ENCODE measurements at places on chromosomes 1 and 21. TPM values are rescaled to one million over a fixed set of nuclear protein-coding genes. Genes with fewer than 3 reads are reported as not detected.

PLA2G2F gene
- not detected for total RNA-seq

EPHX1 gene
- 1,815 TPM for total RNA-seq

DNM3 gene
- total RNA-seq, result 33.6 TPM

ANXA9 gene
- total RNA-seq, result 0.50 TPM

GRCh38 chr1:238401144-238401543 lies 510.4 kb upstream of the ZP4 start:
- no peaks in the 10 kb centered on the region for H3K36me3 ChIP-seq
- no peak overlapping the region for H3K4me3 ChIP-seq
- H3K27ac ChIP-seq, result no peak overlapping the region

DNA sequence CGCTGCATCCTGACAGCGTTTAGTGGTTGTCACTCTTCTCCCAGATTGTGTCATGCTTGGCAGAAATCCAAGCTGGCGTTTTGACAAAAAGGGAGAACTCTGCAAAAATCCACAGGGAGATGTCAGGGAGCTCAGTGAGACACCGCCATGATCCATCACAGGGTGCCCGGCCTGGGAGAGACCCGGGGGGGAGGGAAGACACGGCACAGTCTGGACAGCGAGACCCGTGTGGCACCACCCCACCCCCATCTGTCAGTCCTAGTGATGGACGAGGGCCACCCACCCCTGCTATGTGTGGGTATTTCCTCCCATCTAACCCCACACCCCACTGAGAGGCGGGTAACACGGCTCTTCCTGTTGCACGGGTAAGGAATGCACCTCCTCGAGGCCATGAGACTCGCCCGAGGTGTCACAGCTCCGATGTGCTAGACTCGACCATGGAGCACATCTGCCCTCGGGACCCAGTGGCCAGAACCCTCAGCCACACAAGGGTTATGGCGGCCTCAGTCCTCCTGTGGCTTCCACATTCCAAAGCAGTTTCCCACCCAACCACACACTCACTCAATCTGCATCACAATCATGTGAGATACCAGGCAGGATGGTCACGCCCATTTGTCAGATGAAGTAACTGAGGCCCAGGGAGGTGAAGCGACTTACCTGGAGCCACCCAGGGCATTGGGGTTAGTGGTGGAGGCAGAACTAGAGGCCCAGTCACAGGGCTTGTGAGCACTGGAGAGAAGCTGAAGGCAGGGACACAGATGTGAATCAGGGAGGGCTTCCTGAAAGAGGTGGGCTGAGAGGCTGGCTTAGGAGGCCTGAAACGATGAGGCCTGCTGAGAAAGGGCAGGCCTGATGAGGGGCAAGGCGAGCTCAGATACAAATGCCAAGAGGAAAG lies 688.5 kb downstream of the MATN1 start:
- H3K27me3 ChIP-seq, result no peaks in the 10 kb centered on the region
- no peak overlapping the region for H3K4me3 ChIP-seq
- no peaks in the 10 kb centered on the region for H3K36me3 ChIP-seq

GRCh38 chr21:41993744-41994143 lies 16.4 kb downstream of the ZBTB21 start:
- DNase-seq, result no peak
- no peak overlapping the region for H3K27ac ChIP-seq
- H3K4me1 ChIP-seq, result no peaks in the 10 kb centered on the region
- peaks cover 35% of the 10 kb centered on the region for H3K36me3 ChIP-seq
- H3K4me3 ChIP-seq, result no peak overlapping the region
- H3K27me3 ChIP-seq, result no peaks in the 10 kb centered on the region

- H3K4me1 ChIP-seq, result no peaks in the 10 kb centered on the region
- H3K27ac ChIP-seq, result no peak overlapping the region
- no peak for DNase-seq
Measured at GRCh38 chr1:8680664-8681650, 136.5 kb downstream of the RERE start.

DNA sequence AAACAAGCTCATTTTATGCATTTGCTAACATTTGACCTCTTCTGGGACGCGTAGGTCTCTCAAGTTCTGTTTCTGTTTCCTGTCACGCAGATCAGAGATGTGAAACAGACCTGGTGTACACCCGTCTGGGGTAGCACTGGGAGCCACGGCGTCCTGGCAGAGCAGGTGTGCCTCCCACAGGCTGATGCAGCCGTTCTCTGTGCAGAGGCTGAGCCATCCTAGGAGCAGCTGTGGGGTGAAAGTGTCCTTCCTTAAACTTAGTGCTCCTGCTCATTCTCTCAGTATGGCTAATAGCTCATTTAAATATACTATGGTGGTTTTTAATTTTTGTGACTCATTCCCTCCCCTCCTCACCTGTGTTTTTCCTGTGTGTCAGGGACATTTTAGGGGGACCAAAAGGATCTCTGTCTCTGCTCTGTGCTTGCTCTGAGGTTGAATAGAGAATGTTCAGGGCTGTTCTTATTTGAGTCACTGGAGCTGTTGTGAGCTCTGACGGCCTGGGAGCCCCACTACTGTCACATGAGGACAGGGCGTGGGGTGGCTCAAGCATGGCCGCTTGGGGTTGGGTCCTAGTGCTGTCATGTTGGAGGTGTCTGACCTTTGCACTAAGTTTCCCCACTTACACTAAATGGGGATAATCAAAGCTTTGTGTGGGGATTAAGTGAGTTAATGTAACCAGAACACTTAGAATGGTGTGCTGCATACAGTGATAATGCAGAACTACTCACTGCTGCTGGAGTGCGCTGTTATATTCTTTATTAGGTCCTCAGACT lies 43.0 kb downstream of the GALNT2 start:
- H3K4me3 ChIP-seq, result no peak overlapping the region
- no peak overlapping the region for H3K27ac ChIP-seq
- H3K4me1 ChIP-seq, result peaks cover 37% of the 10 kb centered on the region
- H3K27me3 ChIP-seq, result no peaks in the 10 kb centered on the region

- H3K36me3 ChIP-seq, result no peaks in the 10 kb centered on the region
- no peak overlapping the region for H3K4me3 ChIP-seq
- H3K27me3 ChIP-seq, result no peaks in the 10 kb centered on the region
- no peaks in the 10 kb centered on the region for H3K4me1 ChIP-seq
- no peak overlapping the region for H3K27ac ChIP-seq
- no peak for DNase-seq
Measured at GRCh38 chr1:172704420-172705210, 45.7 kb downstream of the FASLG start.

DNA sequence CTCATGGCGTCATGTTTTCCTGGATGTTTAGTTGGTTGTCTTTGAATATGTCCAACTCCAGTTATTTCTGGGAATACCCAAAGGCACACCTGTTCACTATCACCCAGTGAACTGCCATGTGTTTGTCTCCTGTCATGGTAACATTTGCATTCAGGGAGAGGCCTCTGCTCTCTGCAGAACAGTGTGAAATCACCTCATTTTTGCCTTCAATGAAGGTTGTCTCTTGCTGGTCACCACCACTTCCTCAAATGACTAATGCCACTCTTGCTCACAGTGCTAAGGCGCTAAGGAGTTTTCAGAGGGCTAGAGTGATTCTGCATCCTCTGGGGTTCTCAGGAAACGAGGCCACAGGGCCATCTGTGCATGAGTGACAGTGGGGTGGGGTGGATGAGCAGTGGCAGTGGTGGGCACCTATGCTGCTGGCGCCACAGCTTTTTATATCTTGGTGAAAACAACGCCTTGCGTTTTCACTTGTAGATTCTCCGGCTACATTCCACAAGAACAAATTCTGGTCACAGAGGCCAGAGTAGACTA lies 60.0 kb upstream of the ATP5PO start:
- no peak overlapping the region for H3K4me3 ChIP-seq
- peaks cover 3% of the 10 kb centered on the region for H3K27me3 ChIP-seq
- peak overlapping the region; percentile 75 for H3K27ac ChIP-seq
- DNase-seq, result no peak
